ENCODE measurements at places on chromosomes 3 and 15.

- no peak for DNase-seq
These were observed 53.2 kb downstream of the STAC start for GRCh38 chr3:36433511-36433910.

- DNase-seq: no peak
These were observed 74.3 kb upstream of the EOMES start for GRCh38 chr3:27796365-27796875.

GRCh38 chr3:55884066-55884465 lies 397.0 kb upstream of the WNT5A start:
- no peak for DNase-seq

DNA sequence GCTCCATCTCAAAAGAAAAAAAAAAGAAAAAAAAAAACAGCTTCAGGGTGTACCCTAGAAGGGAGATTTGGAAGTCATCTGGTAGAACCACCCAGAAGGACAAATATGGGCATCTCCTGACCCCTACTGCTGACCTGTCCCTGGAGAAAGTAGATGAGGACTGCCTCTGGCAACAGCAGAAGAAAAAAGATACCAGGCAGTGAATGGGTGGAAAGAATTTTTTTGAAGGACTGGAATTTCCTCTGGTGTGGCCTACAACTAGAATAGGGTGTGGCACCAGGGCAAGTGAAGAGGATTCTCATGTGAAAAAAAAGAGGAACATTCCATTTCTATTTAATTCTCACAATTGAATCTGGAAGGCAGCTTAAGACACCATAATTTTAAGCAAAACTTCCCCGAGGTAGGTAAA lies 3.1 kb downstream of the ANXA2 start:
- no peak for DNase-seq

DNA sequence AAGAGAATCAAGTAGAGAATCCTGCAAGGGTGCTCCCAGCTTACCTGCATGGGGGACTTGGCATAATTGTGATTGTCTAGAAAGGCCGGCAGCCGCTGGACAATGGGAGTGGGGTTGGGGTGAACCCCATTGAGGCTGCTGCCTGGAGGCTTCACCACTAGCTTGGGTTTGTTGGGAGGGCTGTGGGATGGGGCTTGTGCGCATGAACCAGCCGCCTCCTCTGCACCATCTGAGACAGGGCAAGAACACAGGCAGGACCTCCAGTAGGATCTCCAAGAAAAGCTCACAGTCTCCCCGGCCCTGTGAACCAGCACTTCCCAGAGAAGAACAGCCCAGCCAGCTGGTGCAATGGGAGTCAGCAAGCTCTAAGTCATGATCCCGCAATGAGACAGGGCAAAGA lies 39.8 kb downstream of the SEMA3G start:
- no peak for DNase-seq

DNA sequence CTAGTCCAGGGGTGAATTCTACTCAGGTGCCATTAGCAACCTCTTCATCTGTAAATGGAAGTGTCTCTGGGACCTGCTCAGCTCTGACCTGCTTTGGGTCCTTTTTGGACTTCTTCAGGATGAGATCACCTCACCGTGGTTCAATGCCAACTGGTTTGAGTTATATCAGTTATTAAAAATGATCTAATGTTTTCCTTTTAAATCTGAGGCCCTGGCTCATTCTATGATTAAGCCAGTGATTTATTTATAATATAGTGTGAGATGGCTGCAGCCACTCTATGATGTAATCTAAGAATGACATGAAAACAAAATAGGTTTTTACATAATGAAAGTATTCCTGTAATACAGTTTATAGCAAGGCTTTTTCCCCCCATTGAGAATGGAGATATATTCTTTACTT lies 79.4 kb downstream of the LPP start:
- no peak for DNase-seq

DNA sequence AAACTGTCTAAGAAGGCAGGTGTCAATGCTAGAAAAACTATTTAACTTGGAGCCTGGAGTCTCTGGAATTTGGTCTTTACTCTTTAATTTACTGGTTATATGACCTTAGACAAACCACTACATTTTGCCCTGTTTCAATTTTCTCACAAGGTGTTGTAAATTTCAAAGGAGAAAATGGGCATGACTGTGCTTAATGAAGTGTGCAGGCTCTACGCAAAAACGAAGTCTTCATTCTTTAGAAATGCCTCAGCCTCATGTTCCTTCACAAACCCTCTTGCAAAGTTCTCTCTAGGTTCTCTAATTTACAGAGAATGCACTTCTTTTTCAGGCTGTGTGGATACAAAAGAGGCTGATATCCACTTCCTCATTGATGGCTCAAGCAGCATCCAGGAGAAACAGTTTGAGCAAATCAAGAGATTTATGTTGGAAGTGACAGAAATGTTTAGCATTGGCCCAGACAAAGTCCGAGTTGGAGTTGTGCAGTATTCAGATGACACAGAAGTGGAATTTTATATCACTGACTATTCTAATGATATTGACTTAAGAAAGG lies 39.1 kb downstream of the COL6A5 start:
- no peak for DNase-seq

Measured in stimulated activated naive CD4-positive, alpha-beta T cell treated with Interleukin-2 at 50 U/mL for 16 hours (primary cell).